ENCODE measurements at places on chromosomes 4 and X.

DNA sequence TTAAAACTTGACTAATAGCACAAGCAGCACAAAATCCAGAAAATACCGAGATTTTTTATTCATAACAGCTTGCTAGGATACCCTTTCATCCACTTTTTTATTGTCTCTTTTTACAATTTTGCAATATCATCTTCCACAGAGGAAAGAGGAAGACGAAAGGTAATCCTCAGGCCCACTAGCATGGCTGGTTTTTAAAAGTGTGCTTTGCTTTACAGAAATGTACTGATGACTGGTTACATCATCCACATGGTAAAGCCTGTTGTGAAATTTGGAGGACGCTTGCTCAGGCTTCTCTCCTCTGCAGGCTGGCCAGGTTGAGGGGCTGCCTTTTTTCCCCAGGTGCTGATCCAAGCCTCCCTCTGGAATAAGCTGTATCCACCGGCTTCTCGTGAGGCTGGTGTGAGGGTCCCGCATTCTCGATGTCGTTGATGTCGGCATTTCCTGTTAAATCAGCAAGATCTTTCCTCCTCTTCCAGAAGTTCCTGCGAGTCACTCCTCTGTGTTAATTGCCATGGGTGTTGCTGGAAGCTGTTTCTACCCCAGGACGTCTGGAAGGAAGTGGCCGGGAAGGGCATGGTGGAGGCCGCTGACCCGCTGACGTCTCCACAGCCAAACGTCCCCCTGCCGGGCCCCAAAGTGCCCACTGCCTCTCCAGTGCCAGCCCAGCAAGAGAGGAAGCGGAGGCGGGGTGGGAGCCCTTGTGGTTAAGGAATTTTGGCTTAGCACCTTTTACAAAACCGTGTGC is 5.8 kb upstream of the DGKQ start:
- DNase-seq: peak; percentile 75

- peak; percentile 23 for DNase-seq
Measured at GRCh38 chr4:140326395-140326993, 47.0 kb upstream of the SCOC start.

- peak; percentile 24 for DNase-seq
Measured at GRCh38 chr4:110165382-110166286, 32.8 kb downstream of the ELOVL6 start.

DNA sequence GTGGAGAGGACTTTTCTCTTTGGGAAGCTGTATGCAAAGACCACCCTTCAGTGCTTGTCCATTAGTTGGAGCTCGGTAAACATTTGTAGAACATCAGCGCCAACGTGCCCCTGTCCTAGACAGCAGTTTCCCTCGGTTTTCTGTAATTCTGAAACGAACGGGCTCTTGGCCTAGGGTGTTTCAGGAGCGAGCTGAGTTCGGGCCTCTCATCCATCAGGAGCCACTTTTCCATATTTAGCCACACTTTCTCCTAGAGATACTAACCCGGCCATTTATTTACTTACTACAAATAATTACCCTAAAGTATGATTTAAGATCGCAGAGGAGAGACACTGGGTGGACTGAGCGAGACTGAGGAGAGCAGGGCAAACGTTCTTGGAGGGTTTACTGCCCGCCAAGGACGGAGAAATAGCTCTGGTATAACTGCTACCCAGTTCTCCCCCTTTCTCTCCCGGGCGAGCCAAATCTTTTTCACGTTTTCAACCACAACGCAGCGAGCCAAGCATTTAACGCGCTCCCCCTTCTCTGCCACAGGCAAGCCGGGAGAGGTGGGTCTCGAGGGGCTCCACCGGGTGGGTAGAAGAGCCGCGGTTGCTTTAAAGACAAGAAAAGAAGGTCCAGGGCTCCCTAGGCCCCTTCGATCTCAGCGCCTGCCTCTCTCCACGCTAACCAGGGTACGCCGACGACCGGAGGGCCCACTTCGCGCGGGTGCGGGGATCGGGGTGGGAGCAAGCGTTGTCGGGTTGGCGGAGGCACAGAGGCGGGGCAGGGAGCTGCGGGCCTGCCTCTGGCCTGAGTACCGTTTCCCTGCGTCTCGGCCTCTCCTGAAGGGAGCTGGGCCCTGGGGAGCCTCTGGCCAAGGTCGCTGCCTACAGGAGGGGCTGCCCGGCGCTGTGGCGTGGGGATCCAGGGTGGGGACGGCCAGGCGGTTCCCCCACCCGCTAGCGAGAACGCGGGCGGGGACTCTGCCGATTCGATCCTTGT is 10.8 kb upstream of the PITX2 start:
- DNase-seq: no peak

DNA sequence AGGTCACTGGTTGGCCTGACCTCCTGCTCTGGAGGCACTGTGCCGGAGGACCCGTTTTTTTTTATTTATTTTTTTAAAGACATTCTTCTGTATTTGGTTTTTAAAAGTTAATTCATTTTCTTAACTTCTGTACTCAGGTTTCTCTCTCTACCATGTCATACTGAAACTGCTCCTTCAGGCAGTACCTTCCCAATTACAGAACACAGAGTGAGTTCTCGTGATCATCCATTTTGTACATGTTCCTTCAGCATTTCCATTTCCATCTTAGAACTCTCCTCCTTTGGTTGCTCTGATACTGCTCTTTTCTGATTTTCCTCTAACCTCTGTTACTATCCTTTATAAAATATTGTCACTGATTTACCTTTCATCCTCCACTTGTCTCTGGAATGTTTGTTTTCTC is 17.9 kb downstream of the UBE2K start:
- no peak for DNase-seq

- DNase-seq: no peak
Measured at GRCh38 chr4:126513596-126513995, 1119.2 kb upstream of the INTU start.

DNA sequence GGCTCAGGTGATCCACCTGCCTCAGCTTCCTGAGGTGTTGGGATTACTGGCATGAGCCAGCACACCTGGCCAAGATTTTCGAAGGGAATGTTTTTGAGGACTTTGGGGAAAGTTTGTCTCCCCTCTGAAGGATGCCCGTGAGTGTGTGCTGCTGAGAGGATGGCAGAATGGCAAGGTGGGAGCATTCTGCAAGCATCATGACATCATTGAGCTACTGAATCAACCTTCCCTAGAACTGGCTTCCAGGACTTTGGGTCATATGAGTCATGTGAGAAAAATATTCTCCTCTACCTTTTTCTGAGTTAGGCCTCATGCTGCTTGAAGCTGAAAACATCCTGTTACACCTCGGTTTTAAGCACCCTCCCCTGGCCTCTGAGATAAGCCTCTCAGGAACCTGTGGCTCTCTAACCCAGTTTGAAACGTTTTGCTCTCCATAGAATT is 31.0 kb downstream of the TMEM131L start:
- DNase-seq: no peak

DNA sequence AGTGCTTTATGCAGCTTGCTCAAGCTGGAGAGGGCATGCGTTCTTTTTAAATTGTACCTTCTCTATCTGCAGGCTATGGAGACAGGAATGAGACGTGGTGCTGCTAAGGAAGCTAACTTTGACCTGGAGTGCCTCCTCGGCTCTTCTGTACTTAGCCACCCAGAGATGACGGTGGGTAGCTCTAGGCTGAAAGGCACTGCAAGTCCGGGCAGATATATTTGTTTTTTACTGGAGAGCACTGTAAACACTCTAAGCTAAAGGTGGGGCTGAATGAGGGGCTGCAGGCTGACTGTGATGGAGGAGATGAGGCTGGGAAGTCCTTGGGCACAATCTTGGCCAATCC is 12.1 kb downstream of the ELF4 start:
- DNase-seq: no peak

- DNase-seq: no peak
Measured at GRCh38 chr4:56940971-56941370, 33.3 kb downstream of the REST start.

- no peak for DNase-seq
Measured at GRCh38 chr4:56607926-56608325, 73.2 kb downstream of the HOPX start.

DNA sequence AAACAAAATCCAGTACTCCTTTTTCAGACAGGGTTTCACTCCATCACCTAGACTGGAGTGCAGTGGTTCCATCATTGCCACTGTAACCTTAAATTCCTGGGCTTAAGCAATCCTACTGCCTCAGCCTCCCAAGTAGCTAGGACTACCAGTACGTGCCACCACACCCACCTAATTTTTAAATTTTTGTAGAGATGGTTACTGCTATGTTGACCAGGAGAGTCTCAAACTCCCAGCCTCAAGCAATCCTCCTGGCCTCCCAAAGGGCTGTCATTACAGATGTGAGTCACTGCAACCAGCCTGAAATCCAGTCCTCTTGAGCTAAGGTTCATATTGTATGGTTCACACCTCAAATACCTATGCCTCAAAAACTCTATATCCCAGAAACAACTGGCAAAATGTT is 22.4 kb downstream of the ANKRD17 start:
- DNase-seq: no peak

- no peak for DNase-seq
Measured at GRCh38 chr4:130479020-130479419, 1383.1 kb downstream of the C4orf33 start.

DNA sequence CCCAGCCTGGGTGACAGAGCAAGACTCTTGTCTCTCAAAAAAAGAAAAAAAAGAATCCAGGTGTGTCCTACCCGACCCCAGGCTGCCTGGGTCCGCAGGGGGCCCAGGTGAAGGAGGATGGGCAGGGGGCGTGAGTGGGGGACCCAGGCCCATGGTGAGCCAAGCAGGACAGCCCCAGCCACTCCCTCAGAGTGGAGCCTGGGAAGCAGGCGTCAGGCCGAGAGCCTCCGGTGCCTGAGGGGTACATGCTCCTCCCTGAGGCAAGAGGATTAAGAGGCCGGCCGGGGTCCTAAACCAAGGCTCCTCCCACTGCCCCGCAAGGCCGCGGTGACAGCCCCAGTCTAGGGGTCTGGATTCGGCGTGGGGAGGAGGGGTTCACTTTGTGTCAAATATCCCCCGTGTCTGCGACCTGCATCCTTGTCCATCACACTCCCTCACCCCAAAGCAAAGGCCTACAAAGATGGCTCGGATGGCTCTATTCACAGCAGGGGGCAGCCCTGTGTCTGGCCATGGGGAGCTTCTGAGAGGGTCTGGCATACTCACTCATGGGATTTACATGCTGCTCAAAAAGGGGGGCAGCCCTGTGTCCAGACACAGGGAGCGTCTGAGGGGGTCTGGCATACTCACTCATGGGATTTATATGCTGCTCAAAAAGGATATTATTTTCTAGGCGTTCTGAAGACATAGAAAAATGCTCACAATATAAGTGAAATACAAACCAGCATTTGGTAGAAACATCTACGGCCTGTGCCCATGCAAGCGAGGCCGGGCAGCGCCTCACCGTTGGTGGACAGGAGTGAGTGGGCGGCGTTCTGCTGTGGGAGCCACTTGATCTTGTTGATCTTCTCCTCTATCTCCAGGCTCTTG is 94.6 kb downstream of the PPP2R2C start:
- no peak for DNase-seq

DNA sequence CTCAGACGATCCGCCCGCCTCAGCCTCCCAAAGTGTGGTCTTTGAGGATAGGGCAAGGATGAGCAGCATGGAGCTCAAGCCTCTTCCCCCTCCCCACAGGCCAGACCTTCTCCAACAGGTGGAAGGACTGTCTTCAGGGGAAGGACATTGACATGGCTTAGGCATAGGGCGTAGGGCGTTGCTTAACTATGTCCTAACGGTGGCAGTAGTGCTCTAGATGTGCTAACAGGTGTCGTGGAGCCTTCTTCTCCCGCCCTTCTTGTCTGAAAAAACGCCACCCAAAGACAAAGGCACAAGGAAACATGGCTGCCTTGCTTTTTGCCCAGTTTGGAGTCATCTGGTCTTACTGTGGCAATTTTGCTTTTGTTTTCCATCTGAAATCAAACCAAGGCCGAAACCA is 219.8 kb downstream of the OR13H1 start:
- no peak for DNase-seq

- DNase-seq: no peak
Measured at GRCh38 chrX:130887376-130887775, 15.6 kb downstream of the ENOX2 start.

DNA sequence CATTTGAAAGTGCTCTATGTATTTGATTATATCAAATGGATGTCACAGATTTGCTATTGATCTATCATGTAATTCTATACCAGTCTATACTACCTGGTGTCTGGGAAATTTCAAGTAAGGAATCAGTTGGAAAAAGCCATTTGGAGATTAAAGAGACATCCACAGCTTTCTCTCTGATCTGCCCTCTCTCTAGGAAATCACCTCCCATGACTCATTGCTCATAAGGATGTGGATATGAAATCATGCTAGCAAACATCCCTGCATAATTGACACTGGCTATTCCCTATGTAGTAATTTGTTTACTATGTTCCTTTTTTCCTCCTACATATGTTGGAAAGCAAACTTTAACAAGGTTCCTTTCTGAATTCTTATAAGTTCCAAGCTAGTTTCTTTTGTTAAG is 94.3 kb downstream of the TEX13A start:
- no peak for DNase-seq

- no peak for DNase-seq
Measured at GRCh38 chr4:38691251-38692008, 27.4 kb downstream of the KLF3 start.

DNA sequence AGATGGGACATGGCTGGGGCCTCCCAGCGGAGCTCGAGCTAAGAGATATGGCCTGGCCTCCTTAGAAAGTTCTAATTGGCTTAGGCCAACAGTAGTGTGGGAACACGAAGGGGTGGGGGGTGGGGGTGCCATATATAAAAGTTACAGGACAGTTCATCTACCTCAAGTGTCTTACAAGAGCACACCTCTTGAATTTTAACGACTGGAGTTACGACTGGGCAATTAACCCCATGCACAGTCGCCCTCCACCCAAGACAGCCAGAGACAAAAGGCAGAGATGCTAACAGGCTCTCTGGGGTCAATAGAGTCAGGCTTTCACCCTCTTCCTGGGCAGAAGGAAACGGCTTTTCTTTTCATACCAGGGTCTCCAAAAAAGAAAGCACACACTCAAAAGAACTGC is 302.2 kb downstream of the BCOR start:
- no peak for DNase-seq

- no peak for DNase-seq
Measured at GRCh38 chr4:79225360-79225759, 100.5 kb downstream of the NAA11 start.

DNA sequence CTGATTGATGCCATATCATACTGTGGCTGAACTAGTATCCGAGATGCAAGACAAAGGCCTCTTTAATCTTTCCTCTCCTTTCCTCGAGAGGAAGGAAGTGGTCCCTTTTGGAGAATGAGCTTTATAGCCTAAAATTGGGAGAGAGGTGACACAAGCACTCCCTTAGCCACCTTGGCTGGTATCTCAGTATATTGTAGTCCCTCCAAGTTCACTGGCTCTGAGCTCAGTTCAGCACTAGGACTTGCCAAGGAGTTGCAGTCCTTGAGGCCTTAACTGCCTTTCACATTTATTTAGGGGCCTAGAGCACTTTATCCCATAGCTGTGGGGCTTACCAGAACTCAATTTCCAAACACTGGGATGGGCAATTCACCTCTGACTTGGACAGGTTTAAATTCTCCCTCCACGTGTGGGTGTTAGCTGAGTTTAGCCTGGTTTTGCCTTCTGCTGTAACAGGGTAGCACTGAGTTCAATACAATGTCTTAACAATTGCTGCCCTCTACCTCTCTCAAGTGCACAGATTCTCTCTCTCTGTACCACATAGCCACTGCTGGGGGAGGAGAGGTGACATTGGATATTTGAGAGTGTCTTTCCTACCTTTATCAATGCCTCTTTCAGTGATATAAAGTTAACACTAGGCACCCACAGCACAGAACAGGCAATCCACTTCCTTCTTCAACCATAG is 216.4 kb downstream of the TECRL start:
- no peak for DNase-seq

Data from suppressor macrophage treated with lipopolysaccharide for 4 hours (primary cell).